Left renal pelvis (tissue), 4 donors: ENCODE measurements at places on chromosomes 4 and X.
A peak's percentile ranks its signal among the peaks of the same experiment; 100 is the strongest.

DNA sequence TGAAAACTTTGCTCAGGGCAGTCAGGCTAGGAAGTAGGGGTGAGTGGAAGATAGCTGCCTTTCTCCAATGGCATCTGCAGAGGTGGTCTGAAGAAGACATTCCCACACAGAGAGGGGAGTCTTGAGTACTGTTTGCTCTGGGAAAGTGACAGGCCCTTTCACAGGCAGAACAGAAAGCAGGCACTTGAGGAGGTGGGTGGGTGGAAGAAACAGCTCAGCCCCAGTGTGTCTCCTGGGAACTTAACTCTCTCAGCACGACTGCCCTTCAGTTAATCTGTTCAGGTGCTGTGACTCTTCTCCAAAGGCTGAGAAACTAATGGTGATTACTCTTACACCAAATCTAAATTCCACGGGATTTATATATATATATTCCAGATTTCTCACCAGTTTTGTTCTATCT lies 28.3 kb downstream of the ENOPH1 start:
- DNase-seq, result no peak

GRCh38 chr4:925771-926500 lies 6.2 kb downstream of the GAK start:
- no peak for DNase-seq

DNA sequence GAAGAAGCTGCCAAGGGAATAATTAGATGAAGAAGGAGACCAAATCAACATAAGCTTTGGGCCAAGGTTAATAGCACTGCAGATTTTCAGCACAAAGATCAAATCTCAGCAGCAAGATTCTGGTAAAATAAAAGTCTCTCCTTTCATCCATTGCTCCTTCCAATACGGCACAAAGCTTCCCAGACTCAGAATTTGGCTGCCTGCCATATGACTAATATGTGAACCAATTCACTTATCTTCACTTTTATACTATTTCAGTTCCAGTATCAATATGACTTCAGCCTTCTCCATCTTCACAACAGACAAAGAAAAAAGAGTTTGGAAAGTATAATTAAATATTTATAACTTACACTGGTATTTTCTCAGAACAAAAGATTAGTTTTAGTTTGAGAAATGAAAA lies 978.3 kb upstream of the GRID2 start:
- DNase-seq, result no peak

- DNase-seq, result no peak
Observed at GRCh38 chr4:141021397-141022110, 111.7 kb downstream of the RNF150 start.

DNA sequence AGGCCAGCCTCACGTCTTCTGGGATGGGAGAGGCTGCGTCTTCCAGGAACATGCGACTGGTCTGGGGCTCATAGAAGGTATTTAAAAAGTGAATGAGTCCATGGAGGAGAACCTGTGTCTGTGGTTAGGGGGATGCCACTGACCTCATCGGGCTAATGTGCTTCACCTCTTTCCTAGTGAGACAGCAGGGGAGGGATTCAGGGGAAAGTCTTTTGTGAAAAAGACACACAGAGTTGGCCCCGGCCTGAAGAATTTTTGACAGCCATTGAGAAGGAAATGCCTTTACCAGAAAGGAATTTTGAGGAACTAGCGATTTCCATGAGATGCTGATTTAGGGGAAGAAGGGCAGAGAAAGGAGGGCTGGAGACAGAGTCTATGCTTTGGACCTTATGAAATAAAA lies 11.0 kb upstream of the C4orf50 start:
- no peak for DNase-seq

- no peak for DNase-seq
Observed at GRCh38 chr4:79206660-79207059, 119.2 kb downstream of the NAA11 start.

DNA sequence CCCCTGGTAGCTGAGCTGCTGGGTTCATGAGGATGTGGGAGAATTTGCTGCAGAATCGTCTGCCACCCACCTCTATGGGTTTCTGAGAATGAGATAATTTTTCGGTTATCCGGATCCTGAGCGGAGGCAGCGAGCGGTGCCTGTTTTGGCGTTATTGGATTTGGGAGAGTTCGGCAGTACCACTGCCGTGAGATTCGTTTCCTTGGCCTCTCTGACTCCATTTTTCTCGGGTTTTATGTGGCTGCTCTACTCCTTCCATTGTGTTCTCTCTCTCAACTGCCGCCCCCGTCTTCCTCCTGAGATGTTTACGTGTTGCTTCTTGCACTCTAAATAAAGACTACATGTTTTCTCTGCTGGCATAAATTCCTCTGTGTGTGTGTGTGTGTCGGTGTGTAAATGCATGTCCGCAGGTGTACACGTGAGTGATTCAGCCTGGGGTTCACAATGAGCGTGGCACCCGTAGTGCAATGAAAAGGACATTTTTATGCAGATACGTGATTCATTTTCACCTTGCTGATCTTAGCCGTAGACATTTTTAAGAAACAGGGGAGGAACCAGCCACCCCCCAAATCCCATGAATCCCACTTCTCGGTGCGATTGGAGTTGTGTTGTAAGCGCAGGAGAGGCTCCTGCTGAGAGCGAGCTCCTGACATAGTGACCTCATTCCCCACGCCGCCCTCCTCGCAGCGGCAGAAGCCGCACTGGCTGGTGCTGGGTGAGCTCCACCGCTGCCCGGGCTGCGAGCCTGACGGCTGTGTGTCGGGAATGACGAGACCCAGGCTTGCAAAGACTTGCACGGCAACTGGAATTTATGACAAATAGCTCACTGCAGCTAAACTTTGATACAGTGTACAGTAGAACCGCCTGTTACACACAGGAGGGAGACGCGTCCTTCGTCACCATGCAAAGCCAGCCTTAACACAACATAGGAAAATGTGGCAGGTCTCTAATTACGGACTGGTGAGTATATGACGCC lies 82.2 kb downstream of the STOX2 start:
- no peak for DNase-seq

DNA sequence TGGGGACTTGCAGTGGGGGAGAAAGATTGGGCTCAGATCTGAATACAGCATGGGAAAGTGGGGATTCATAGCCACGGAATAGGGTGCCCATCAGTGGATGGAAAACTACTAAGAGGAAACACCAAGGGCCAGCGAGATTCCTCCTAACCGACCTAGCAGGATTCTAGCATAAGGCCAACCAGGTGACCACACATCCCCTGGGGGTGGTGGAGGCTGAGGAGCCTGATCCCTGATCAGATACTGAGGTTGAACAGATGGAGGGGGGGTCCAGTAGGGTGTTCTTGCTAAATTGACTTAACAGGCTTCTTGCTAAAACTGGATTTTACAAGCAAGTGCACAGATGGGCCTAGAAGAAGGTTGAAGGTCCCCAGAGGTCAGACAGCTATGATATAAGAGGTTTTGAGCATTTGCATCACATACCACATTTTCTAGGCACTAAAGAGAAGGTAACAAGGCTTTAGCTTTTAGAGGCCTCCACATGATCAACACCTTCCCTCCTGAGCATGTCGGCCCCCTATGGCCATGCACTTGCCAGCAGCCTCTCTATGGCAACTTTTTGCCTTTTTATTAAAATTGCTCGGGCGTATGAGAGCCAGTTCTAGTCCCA lies 69.1 kb upstream of the PUDP start:
- no peak for DNase-seq

- DNase-seq, result no peak
Observed at GRCh38 chrX:32597777-32598176, 613.6 kb downstream of the DMD start.

DNA sequence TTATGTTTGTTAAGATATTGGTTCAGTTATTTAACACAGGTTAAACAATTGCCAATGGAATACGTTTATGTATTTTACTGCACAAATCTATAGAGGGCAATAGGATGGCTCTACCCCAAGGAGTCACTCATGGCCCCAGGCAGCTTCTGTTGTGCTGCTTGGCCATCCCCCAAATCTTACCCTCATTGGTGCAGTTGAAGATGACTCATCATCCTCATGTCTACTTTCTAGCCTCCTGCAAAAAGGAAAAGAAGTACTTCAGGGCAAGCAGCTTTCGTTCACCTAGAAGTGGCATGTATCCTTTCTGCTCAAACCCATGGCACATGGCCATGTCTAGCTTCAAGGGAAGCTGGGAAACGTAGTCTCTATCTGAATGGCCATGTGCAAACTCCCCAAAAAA lies 14.2 kb downstream of the PHOX2B start:
- DNase-seq, result no peak

DNA sequence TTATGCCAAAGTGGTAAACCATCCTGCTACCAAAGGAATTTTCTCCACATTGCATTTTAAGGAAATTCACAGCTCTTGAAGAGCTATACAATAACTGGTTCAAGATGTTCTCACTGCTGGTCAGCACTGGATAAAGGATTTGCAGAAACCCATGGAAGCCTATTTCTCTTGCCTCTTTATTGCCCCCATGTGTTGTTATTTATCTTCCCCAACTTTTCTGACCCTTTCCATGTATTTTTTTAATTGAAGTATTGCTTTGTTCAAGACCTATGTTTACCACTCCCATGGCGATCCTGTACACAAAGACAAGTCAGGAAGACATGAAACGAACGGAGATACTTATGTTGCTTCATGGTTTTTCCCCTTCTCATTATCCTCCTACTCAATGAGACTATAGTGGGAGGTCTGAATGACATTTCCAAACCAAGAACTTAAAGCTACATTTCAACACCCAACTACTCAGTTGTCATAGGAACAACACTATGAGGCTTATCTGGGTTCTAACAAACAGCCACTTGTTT lies 566.4 kb upstream of the DIPK2B start:
- DNase-seq, result no peak

GRCh38 chr4:124797223-124797622 lies 84.7 kb upstream of the ANKRD50 start:
- no peak for DNase-seq

DNA sequence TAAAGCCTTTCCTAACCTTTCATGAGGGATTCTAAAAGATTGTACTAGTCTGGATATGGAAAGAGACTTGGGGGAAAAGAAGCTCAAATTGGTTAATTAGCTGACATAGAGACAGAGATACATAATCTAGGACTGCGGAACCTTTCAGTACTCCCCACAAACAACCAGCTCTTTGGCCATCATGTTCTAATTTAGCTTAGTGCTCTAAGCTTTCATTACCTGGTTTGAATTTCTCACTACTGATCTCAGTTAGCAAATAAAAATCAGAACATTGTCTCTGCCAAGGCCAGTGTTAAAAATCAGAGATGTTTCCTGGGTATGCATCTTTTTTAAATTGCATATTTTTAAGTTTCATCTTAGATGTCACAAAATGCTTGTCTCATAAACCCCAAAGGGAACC lies 254.4 kb downstream of the GLUD2 start:
- no peak for DNase-seq

GRCh38 chr4:26311633-26312032 lies 9.2 kb upstream of the RBPJ start:
- DNase-seq, result no peak

DNA sequence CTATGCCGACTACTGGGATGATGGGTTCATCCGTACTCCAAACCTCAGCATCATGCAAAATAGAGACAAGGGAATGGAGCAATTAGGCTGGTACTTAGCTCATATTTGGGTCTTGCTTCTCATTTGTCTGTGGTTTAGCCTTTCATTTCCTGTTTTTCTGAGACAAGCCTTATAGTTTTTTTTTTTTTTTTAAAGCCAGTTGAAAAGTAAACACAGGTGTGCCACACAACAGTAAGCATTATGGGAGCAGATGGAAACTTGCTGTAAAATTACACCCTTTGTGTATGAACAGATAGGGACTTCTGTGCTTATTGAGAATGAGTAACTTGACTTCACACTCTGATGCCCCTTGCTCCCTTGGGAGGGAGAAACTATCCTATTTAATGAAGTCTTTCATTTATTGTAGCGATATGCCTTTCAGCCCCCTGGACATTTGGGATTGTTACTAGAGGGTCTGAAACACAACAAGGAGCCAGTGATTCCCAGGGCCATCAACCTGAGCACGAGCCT lies 13.7 kb downstream of the RASSF6 start:
- DNase-seq, result no peak

GRCh38 chr4:40300371-40301162 lies 34.6 kb upstream of the CHRNA9 start:
- no peak for DNase-seq

GRCh38 chr4:138448169-138448568 lies 206.0 kb upstream of the SLC7A11 start:
- DNase-seq, result no peak

GRCh38 chrX:72001471-72001870 lies 90.8 kb downstream of the NHSL2 start:
- DNase-seq, result no peak

DNA sequence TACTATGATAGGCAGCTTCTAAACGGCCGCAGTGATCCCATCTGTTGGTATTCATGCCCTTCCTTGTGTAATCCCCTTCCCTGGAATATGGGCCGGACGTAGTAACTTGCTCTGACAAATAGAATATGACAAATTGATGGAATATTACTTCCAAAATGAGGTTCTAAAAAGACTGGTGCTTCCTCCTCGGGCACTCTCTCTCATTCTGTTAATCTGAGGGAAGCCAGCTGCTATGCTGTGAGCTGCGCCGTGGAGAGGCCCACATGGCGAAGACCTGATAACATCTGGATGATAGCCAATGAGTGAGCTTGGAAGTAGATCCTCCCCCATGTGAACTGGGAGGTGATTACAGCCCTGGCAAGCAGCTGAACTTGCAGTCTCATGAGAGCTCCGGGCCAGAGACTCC lies 27.2 kb upstream of the SLC25A4 start:
- peak; percentile 80 for DNase-seq

GRCh38 chr4:150582873-150583286 lies 929 bp downstream of the MAB21L2 start:
- DNase-seq, result no peak

DNA sequence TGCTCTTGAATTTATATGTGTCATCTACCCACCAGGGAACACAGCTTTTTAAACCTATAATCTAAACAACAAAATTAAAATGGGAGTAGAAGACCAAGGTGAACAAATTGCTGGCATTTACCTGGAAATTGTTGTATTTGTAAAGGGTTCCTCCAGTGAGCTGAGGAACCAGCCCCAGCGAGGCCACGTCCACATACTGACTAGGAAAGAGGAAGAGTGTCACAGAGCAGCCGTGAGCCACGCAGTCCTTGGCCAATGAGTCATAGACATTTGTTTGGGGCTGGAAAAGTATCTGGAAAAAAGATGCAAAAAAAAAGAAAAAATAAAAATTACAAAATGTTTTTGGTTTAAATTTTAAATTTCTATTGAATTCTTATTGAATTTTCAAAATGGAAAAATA lies 58.7 kb downstream of the METTL14 start:
- DNase-seq, result no peak

DNA sequence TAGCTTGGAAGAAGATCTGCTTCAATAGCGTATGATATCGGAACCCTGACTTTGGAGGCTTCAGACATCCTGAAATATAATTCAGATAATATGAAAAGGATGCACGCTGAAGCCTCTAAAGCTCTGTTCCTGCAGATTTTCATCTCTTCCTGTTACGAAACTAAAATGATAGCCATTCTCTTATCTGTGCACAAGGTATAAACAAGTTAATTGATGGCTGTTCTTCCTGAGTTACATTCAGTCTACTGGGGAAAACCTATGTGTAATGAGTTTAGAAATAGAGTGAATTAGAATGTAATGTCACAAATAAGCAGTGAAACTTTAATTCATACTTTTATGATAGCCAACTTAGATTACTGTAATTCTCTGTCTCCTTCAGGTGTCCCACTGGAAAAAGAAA lies 36.8 kb upstream of the AGA start:
- DNase-seq, result no peak

GRCh38 chrX:58051346-58051745 lies 141.1 kb upstream of the ZXDA start:
- DNase-seq, result no peak

GRCh38 chrX:13418126-13419097 lies 98.6 kb upstream of the ATXN3L start:
- no peak for DNase-seq
